ENCODE measurements at places on chromosomes 6 and 20.

DNA sequence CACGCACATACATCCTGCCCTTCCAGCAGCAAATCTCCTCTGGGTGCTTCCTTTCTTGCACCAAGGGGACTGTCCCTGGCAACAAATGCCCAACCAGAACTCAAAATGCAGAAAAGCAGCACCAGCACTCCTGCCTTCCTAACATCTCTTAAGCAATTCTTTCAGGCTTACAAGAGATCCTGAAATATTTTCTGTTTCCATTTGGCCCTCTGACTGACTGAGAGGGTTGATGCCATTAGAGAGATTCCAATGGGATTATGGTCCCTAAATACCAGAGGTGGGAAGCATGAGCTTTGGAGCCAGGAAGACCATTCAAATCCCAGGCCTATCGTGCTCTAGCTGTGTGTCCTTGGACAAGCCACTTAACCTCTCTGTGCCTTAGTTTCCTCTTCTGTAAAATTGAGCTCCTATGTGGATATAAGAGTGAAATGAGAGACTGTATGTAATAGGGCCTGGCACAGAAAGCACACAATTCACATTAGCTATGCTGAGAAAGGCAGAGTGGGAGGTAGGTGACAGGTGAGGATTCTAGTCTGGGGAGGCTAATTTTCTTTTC lies 56.8 kb downstream of the PRDM1 start:
- H3K36me3 ChIP-seq = no peaks in the 10 kb centered on the region
- H3K4me1 ChIP-seq = no peaks in the 10 kb centered on the region
- H3K27ac ChIP-seq = no peak overlapping the region

- no peaks in the 10 kb centered on the region for H3K4me1 ChIP-seq
- no peak overlapping the region for H3K27ac ChIP-seq
- no peaks in the 10 kb centered on the region for H3K36me3 ChIP-seq
- H3K27me3 ChIP-seq = no peaks in the 10 kb centered on the region
- no peak overlapping the region for H3K4me3 ChIP-seq
These were observed 84.3 kb downstream of the MOXD1 start for GRCh38 chr6:132316970-132317369.

DNA sequence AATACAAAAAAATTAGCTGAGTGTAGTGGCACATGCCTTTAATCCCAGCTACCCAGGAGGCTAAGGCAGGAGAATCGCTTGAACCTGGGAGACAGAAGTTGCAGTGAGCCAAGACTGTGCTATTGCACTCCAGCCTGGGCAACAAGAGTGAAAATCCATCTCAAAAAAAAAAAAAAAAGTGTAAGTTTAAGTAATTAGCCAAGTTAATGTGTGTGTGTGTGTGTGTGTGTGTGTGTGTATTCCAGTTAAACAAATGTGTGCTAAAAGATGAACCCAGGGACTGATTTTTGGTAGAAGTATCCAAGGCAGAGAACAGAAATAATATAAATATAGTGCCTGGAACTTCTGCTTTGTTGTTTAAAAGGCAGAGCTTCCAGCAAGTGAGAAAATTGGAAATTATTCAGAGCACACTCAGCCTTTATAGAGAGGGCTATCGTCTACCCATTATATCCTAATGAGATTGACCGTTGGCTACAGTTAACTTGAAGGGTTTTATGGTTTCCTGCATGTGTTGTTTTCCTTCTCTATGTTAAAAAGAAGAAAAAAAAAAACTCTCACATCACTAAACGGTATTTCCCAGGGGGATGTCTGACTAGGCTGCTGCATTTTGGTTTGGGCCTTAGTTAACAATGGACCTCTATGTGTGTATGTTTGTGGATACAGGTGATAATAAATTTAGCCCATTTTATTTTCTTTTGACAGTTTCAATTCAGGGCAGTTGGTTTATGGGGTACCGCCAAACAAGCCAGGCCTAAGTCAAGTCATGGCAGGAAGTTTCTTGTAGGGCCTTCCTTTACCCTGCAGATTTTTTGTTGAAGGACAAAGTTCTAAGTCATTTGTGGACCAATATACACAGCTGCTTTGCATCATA lies 9.8 kb downstream of the SOX4 start:
- H3K27ac ChIP-seq = no peak overlapping the region
- H3K36me3 ChIP-seq = no peaks in the 10 kb centered on the region
- no peaks in the 10 kb centered on the region for H3K4me1 ChIP-seq

- no peak overlapping the region for H3K4me3 ChIP-seq
- DNase-seq = no peak
- no peaks in the 10 kb centered on the region for H3K27me3 ChIP-seq
- no peak overlapping the region for H3K27ac ChIP-seq
- peaks cover 12% of the 10 kb centered on the region for H3K4me1 ChIP-seq
- no peaks in the 10 kb centered on the region for H3K36me3 ChIP-seq
These were observed 205.1 kb downstream of the ANKRD60 start for GRCh38 chr20:58023346-58023745.

GRCh38 chr6:90288404-90288803 lies 8.2 kb downstream of the BACH2 start:
- H3K27ac ChIP-seq = no peak overlapping the region
- no peak overlapping the region for H3K4me3 ChIP-seq
- no peak for DNase-seq
- no peaks in the 10 kb centered on the region for H3K4me1 ChIP-seq
- H3K27me3 ChIP-seq = no peaks in the 10 kb centered on the region

- no peak overlapping the region for H3K27ac ChIP-seq
- DNase-seq = no peak
- H3K4me1 ChIP-seq = no peaks in the 10 kb centered on the region
These were observed 135.2 kb upstream of the MLIP start for GRCh38 chr6:53975941-53976615.

DNA sequence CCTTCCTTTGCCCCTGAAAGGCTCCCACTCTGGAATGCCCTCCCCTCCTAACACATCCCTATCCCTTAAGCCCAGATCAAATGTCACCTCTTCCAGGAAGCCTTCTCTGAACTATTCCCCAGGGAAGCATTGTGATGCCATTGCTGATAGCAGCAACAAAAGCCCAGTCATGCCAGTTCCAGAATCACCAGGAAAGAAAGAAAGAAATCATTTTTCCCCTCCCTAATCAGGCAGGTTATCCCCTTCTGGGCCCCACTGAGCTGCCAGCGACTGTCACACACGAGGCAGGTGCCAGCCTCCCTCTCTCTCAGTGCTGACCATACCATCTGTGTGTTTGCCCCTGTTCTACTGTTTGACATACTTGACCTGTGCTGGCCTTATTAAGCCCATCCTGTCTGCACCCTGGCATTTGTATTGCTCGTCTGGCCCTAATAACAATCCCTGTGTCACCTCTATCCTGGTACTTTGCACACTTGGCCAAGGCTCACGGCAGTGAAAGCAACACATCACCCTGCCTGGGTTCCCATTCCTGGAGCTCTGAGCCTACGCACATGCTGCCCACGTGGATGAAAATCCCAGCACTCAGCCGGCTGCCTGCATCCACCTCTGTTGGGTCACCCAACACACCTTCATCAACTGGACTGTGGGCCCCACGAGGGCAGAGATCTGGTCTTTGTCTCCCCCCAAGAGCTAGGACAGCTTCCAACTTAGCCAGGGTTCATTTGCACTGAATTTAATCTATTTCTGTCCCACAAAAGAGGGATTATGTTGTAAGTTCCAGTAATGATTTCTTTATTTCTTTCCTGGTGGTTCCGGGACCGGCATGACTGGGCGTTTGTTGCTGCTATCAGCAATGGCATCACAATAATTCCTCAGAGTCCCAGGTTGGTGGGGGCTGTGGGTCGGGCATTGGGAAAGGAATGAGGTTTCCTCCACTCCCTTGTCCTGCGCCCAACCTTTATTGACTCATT lies 5.3 kb upstream of the BPIFB1 start:
- H3K27ac ChIP-seq = no peak overlapping the region
- H3K4me1 ChIP-seq = no peaks in the 10 kb centered on the region
- H3K36me3 ChIP-seq = no peaks in the 10 kb centered on the region
- H3K4me3 ChIP-seq = no peak overlapping the region
- no peak for DNase-seq
- no peaks in the 10 kb centered on the region for H3K27me3 ChIP-seq

DNA sequence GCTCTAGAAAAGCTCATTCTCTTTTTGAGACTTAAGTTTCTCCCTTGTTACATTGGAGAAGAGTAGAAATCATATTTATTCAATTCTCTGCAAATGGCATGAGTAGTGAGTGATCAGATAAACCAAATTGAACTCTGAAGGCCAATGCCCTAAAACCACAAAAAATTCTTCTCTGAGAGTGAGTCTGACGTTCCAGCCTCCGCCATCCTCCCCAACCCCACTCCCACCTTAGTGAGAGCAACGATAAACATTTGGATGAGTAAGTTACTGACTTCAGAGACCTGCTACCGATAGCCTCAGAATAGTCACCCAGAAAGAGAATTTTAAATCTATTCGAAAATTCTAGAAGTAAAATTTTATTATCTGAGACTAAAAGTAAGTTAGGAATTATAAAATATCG lies 94.6 kb downstream of the TFAP2A start:
- H3K27ac ChIP-seq = no peak overlapping the region
- H3K4me3 ChIP-seq = no peak overlapping the region
- no peaks in the 10 kb centered on the region for H3K36me3 ChIP-seq
- DNase-seq = no peak
- no peaks in the 10 kb centered on the region for H3K27me3 ChIP-seq
